ENCODE measurements at places on chromosomes 2 and 18.
A peak's percentile ranks its signal among the peaks of the same experiment; 100 is the strongest.

DNA sequence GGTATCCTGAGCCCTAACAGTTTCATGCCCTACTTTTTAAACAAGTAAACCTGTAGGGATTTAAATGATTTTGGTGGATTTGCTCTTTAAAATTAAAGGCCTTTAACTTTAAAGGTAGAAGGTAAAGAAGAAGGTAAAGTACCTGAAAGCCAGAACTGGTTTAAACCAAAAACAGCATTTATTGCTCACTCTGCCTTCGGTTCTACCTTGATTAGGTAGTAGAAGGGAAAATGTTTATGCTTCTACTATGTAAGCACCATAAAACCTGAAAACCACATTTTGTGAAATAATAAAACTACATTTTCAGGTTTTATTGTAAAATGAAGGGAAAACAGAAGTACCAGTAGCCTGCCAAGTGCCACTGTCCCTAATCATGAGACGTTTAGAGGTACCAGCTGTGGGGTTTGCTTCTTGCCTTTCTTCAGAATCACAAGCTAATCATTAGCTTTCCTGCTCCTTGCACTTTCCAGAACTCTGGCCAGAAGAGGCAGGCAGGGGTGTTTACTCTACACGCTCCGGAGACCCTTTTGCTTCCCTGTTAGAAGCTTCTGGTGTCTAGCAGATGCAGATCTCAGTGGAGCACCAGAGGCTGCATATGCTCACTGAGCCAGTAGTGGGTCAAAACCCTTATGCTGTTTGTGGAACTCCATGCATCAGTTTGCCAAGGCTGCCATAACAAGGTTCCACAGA, 33.3 kb downstream of the RPIA start:
- DNase-seq = no peak

DNA sequence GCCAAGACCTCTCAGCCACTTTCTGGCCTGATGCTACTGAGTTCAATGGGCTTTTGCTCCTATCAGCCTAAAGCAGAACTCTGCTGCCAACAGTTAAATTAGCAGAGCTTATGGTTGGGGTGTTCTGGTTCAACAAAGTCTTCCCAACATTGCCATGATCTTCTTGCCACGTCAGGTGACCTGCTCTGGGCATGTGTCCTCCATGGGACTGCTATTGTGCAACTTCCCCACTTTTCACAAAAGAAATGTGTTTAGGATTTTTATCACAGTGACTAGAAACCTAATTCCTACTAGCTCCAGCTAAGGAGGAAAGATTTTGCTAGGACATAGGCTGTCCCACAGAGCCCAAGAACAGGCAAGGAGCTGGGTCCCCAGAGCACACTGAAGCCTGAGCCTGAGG, 56.4 kb downstream of the ALK start:
- DNase-seq = no peak

DNA sequence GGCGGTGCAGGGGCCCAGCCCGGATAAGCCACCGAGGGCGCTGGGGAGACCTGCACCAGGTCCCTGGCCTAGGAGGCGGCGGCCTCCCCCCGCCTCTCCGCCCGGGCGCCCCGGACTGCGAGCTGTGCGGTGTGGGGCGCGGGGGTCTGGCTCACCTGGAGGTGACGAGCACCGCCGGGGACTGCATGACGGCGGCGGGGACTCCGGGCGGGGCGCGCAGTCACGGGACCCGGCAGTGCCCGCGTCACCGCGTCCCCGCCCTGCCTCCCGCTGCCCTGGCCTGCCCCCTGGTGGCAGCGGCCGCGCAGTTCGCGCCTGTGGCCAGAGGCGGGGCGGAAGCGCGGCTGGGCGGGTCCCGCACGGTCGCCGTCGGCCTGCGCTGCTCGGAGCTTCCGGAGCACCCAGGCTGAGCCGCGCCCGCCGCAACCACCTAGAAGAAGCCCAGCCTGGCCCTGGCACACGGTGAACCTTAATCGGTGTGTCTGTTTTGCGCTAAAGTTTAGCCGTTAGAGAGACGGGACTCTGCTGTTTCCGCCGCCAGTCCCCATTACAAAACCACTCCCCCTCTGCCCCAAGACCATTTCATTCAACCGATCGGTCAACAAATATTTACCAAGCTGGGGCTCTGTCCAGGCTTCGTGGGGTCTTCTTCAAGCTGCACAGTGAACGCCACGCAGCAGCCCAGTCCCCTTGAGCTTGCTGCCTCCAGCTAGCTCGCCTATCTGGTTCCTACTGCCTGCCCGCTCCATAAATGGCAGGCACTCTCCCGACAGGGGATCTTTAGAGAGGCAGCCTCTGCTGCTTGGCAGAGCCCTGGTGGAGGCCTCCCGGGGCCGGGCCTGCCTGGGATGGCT, at the start of gene HS1BP3:
Gene HS1BP3 (minus strand): TSS at position 222 of the 854 bp plus-strand sequence. CDS start 35 bp downstream, at position 187.
- DNase-seq = peak; percentile 86

DNA sequence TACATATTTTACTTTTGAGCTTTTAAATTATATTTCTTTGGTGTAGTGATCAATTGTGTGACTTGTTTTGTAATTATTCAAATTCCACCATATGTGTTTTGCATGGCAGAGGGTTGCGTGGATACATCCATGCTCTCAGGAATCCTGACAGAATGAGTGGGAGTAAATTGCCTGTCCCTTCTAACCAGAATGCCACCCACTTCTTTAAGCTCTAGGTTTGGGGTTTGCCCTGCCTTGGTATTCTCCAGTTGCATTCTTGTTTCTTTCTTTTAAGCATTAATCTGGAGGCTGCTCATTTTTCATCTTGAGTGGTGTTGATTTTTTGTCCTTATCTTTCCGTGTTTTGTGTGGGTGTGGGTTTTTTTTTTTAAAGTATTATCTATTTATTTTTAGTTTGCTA, 360.0 kb downstream of the PTPRM start:
- DNase-seq = no peak

DNA sequence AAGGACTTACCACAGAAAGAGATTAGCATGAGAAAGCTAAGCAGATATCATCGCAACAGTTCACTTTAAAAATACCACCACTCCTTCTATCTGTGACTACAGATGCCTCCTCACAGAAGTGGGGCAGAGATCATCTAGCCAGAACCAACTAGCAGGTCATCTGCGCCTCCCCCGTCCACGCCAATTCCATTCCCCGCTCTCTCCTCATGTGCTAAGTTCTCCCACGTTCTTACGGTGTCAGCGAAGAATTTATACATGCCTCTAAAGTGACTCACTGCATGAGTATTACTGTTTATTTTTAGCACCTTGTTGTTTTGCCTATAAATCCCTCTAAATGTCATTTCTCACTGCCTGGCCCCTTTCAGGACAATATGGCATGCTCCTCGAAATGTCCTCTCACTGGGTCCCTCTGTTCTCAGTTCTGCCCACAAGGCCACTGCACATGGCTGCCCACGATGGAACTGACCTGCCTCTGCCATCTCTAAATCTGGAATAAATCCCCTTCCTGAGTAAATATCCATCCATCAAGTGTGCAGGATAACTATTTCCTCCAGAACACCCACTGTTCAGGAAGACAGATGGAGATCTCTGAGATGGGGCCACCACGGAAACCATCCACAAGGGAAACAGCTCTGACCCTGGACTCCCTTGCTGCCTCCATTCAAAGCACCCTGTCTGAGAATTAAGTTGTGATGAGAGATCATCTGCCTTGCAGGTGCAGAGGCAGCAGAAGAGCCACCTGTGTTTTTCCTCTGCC, 137.7 kb downstream of the IRS1 start:
- no peak for DNase-seq

- no peak for DNase-seq
These were observed 89.5 kb upstream of the DPP10 start for GRCh38 chr2:114352988-114353387.

- DNase-seq = no peak
These were observed 776.8 kb downstream of the CCDC85A start for GRCh38 chr2:56960581-56960980.

DNA sequence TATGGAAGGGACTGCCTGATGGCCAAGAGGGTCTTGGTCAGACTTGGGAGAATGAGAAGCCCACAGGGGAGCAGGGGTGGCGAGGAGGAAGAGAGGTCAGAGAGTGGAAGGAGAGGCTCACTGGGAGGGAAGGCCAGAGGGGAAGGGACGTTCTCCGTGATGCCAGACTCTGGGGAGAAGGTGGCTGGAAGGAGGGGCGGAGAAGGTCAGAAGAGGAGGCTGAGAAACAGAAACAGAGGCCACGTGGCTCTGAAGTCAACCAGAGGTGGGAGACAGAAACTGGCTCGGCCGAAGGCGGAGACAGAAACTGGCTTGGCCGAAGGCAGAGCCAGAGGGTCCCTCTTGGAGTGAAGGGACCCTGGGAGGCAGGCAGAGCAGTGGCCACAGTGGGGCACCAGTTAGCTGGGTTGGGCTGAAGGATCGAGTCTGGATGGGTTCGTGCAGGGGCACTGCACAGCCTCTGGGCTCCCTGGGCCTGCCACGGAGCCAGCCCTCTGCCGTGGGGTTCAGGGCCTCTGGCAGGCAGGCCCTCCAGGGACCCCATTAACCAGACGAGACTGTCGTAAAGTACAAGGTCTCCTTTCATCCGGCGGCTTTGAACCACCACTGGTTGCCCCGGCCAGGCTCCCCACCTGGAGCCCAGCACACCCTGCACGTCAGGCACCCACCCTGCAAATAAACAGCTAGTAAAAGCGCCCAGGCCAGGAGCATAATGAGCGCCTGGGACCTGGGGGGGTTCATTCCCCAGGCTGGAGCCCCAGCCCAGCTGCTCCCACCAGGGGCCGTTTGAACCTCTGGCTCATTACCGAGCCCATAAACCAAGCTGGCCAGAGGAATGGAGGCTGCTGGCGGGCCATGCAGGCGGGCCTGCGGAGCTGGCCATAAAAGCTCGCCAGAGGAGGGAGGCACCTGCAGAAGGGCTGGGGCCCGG, 218.8 kb downstream of the DYSF start:
- DNase-seq = no peak

DNA sequence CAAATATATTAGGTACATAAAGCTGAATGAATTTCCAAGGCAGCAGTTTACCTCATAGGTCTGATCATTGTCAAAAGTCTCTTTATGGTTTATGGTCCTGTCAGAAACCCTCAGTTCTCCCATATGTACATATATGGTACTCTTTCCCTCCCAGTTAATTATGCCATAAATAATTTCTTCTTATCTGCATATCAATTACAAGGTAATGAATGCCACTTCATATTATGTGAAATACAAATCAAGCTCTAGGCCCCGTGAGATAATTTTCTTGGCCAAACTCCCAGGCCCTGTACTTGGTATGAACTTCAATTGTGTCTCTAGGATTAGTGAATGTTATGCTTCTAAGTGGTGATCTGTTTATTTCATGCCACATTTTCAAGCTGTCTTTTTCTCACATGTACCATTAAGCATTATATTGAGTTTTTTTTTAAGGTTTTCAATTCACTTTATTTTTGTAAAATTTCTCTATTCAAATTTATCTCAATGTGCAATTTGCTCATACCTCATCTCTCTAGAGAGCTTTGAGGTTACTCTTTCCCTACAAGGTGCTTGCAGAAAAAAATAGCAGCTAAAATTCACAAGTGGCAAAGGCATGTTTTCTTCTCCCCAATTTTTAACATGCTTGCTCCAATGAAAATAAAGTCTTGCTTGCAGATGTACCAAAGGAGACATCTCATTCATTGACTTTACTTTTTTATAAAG, 430.6 kb upstream of the VRK2 start:
- no peak for DNase-seq

DNA sequence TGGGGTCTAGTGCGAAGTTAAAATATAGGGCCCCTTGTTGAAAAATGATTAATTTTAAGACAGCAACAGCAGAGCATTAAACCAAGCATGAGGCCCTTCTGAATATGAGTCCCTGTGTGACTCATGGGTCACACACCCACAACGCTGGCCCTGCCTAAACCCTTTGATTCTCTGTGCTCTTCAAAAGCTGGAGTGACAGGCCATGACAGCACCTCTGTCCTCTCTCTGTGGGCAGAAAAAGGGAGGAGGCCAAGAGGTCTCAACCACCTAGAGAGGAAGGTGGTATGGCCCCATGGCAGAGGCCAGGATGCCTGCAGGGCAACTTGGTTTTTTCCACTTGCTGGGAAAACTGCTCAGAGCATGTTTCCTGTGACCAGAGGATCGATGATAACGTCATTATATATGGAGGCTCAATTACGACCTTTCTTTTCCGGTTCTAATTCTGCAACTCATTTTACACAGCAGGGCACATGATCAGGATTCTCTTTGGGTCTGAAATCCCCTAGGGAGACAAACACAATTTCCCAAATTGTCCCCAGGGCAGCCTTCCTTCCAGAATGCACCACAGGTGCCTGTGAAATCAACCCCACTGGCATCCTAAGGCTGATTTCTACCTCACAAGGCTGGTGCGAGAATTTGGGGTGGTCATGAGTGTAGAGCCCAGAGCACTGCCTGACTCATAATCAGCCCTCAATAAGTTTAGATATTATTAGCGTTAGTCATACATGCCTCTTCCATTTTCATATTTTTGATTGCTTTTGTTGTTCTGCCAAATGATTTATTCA, 102.0 kb upstream of the PPP1CB start:
- DNase-seq = no peak

DNA sequence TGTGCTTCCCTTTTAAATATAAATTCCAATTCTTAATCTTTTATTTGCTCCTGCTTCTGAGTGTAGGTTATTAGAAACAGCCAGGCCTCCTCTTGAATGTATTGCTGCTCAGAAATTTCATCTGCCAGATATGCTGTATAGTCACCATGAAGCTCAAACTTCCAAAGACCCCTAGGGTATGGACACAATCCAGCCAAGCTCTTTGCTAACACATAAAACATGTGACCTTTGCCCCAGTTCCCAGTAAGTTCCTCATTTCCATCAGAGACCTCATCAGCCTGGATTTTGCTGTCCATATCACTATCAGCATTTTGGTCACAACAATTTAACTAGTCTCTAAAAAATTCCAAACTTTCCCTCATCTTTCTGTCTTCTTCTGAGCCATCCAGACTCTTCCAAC, 75.2 kb downstream of the MAP2 start:
- no peak for DNase-seq
